NCI-H2081 treated with DMSO at 0.1 percent for 48 hours (cell line): ENCODE measurements at places on chromosomes 5 and 9.

DNA sequence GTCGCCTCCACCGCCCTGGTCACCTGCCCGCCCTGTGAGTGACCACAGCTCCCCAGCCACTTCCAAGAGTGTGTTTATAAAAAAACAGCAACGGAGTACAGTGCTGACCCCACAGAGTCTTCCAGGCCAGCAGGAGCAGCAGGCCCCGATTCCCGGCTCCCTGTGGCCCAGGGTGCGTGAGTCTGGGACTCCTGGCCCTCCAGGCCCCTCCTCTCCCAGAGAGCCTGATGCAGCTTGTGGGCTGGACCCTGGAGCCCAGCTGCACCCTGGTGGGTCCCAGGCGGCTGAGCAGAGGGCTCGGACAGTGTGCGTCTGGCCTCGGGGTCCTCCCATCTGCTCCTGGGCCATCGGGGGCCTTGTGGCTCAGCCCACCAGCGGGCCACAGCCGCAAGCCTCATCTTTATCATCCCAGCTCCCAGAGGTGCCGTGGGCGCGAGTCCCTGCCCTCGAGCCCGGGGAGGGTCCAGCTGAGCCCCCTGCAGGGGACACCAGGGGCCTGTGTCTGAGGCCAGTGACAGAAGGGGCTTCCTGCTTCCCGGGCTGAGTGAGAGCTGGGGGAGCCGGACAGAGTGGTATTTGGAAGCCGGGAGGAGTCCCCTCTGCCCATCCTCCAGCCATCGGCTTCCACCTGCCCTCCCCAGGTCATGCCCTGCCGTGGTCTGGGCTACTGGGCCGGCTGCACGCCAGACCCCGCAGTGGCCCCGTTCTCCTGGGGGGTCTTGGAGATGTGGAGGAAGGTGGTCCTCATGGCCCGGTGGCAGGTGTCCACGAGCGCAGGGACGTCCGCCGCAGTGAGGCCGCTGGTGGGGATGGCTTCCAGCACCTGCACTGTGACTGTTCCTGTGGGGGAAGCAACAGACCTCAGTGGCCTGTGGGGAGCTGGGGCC, 10.6 kb downstream of the EGFL7 start:
- DNase-seq = no peak

GRCh38 chr9:114263853-114264510, 58.9 kb upstream of the ORM1 start:
- no peak for DNase-seq

DNA sequence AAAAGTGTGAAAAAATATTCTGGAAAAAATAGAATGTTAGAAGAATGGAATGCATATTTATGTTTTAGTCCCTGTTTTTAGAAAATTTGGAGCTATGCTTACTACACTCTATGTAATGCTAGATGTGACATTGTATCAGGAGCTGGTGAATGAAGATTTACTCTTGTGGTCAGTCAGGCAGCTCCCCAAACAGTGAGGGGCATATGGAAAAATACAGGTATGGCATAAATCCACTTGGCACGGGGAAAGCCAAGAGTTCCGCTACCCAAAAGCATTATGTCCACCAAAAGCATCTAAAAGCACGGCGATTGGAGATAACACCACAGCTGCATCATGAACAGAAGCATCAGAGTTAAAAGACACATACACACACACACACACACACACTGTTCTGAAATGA, 220.2 kb upstream of the KLF9 start:
- no peak for DNase-seq

GRCh38 chr9:4095484-4095883, 204.4 kb downstream of the GLIS3 start:
- DNase-seq = no peak

DNA sequence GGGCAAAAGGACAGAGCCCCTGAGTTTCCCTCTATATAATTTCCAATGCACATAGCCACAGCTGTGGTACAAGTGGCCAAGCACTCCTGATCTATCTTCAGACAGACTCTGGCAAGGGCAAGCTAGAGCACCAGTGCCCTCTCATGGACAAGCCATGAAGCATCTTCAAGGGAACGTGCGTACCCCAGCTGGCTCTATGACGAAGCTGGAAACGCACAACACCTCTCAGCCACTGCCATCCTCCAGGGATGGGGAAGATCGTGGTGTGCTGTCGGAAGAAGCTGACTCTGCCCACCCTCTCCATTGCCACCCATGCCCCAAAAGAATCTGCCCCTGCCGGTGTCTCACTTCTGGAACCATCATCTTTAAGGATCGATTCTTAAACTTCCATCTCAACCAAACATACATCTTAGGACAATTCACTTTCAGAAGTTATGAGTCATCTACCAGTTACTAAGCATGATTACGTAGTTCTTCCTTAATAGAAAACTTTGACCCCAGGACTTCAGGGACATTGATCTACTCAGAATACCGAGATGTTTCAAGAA, 482.9 kb downstream of the AGTPBP1 start:
- no peak for DNase-seq

GRCh38 chr9:133146746-133147411, 16.8 kb downstream of the GBGT1 start:
- no peak for DNase-seq

DNA sequence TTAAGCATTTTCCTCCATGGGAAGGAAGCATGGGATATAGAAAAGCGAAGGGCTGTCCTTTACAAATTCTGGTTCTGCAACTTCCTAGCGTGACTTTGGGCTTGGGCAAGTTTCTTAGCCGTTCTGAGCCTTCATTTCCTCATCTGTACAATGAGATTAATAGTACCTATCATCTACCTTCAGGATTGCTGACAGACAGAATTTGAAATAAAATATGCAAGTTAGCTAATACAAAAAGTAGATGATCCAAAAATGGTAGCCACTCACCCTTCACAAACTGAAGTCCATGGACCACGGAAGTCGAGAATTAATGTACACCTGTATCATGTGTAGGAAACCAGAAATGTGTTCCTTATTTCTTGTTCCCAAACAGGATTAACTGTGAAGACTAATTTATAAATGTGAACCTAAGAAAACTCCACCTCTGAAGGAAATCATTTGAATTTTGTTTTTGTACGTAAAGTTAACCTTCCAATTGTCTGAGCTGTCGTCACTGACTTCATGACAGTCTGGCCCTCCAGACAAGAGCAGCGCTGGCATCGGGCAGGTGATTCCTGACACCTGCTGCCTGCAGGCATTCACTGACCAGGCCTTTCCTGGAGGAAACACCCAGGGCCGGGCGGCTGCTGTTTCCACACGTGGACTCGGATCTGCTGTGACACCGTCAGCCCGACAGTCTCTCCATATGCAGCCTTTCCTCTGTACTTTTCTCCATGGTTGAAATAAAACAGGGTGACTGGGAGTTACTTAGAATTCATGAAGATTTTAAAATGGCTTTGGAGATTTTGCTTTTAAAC, 63.4 kb downstream of the PSMB7 start:
- DNase-seq = no peak

DNA sequence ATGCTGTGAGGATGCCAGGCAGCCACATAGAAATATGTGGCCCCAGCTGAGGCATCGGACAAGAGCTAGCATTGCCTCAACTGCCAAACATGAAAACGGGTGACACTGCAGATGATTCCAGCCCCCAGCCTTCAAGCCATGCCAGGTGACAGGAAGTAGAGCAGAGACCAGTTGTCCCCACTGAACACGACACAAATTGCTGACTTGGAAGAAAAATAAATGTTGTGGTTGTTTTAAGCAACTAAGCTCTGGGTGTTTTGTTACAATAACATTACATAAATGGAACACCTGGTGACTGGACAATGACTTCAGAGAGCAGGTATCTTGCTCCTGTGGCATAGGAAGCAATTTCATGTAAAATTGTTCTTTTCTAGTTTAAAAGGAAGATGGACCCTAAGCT, 154.2 kb downstream of the KIF4B start:
- no peak for DNase-seq

- DNase-seq = no peak
Observed at GRCh38 chr5:108345541-108346171, 36.2 kb downstream of the FBXL17 start.

DNA sequence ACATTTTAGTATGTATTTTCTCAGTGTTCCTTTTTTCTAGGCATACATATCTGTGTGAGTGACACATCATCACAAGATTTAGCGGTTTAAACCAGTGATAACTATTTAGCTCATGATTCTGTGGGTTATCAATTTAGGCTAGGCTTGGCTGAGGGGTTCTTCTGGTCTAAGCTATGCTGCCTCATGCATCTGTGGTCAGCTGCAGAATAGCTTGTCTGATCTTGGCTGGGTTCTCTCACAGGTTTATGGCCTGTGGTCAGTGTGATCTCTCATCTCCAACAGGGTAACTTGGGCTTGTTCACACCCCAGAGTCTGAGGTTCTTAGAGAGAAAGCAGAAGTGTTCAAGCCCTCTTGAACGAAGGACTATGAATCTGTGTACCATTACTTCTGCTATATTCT, 363.3 kb downstream of the KDM4C start:
- no peak for DNase-seq

DNA sequence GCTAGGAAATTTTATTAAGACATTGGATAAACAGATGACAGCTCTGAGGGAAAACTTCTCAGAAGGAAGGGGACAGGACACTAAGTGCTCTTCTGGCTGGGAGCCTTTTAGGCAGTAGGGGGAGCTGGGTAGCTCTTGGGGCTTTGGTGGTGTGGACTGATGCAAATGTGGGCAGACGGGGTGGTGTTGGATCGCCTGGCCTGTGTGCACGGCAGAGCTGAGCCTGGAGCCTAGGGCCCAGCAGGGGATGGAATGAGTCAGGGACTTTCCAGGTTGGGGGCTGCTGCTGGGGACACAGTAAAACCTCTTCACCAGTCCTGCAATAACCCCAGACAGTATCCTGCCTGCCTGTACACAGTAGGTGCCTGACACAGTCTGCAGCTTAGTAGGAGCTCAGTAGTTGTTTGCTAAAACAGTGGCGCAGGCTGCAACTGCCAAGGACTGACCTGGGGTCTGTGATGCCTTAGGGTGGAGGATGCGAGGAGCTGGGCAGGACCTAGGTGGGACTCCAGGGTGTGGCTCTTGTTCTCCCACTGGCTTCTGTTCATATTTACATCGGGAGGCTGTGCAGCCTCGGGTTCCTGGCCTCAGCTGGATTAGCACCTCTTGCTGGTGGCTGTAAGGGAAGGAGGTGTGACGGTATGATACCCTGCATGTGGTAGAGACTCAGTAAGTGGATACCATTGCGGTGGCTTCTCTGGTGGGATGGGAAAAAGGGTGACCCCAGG, 83.8 kb downstream of the DAB2IP start:
- no peak for DNase-seq

DNA sequence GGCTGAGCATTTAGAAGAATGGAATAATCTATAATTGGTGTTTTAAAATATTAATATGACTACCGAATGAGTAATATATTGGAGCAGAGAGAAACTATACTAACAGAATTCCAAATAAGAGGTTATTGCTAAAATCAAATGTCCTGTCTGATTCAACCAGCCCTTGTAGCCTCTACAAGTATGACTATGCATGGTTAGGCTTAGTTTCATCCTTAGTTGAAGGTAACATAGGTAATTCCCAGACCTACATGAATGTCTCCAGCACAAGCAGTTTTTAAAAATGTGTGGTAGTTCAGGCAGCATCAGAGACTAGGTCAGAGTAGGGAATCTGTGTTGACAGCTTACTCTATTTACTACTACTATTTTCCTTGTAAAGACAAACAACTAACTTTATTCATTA, 51.7 kb upstream of the SLC27A6 start:
- DNase-seq = no peak

DNA sequence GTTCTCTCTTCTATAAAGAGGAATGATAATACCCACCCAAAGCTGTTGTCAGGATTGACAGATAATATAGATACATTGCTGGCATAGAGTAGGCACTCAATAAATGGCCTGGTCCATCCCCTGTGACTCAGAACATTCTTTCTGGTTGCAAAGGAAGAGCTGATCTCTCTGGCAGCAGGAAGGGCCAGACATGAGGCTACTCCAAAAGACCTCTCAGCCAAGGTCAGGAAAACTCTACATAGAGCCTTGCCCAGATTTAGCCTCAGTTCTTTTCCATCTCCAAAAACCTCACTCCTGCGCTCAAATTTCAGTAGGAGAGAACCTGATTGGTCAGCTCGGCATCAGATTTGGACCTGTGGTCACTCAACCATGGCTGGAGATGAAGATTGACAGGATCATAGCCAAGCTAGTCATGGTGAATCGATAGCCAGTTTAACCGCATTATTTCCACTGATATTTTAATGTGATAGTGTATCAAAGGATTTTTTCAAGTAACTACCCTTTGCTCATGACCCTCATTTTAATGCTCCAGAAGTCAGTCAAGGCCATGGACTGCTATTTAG, 319.6 kb downstream of the DRD1 start:
- no peak for DNase-seq

- DNase-seq = no peak
Observed at GRCh38 chr5:168683247-168683926, 104.2 kb upstream of the PANK3 start.

DNA sequence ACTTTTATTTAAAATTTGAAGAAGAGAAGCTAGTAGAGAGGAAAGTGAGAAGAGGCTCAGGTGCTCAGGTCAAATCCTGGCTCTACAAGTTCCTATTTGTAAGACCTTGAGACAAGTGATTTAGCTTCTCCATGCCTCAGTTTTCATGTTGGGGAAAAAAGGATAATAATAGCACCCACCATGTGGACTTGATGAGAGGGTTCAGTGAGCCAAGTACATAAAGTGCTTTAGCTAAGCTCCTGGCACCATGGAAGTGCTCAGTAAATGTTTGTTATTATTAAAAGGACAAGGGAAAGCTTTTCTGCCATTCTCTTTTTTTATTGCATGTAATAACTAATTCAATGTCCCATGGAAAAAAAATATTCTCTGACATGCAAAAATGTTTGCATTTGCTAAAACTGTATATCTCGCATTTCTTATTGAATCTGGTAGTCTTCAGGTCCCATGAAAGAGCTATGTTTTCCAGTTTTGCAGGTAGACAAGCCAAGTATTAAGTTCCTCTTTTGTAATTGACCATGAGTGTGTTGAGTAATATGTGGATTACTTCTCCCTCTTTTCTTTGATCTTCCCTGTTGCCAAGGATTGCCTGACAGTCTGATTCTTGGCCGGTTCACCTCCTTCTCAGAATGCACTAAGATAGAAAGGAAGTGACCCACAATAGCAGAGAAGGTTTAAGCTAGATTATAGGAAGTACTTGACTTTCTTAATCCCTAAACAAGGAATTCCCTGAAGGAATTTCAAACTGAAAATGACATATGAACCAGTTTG, 45.6 kb upstream of the TRIM32 start:
- DNase-seq = no peak

DNA sequence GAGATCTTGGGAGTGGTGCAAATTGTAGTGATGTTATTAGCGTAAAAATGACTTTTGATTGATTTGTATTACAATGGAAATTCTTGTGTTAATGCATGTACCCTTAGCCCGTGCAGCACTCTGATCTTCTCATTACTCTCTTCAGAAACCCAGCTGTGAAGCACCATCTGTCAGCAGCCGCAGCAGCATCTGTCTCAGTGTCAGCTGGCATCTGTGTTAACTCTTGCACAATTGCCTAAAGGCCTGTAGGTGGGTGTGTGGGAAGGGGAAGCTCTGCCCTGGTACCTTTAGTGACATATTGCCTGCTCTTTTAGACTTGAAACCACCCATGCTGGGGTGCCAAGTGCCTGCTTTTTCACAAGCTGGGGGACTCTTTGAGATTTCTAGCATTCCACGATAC, 101.3 kb downstream of the FBXL7 start:
- DNase-seq = no peak

GRCh38 chr5:14708551-14708950, 44.0 kb downstream of the OTULIN start:
- DNase-seq = no peak

- peak; percentile 37 for DNase-seq
Observed at GRCh38 chr9:30967476-30967875, 1417.0 kb upstream of the ACO1 start.
